ENCODE measurements at places on chromosomes 2 and 18.
A peak's percentile ranks its signal among the peaks of the same experiment; 100 is the strongest.

DNA sequence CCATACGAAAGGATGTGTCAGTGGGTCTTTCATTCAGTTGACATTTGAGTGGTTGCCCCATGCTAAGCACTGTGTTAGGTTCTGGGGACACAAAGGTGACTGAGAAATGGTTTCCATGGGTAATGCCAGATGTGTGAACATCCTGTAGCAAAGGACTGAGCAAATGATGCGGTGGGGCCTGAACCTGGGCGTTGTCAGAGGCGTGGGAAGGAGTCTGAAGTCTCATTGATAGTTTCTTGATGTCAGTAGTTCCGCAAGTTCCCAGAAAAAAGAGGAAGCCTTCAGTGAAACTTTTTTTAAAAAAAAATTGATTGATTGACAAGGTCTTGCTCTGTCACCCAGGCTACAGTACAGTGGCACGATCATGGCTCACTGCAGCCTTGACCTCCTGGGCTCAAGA is 56.9 kb downstream of the LIMS1 start:
- no peak for DNase-seq

DNA sequence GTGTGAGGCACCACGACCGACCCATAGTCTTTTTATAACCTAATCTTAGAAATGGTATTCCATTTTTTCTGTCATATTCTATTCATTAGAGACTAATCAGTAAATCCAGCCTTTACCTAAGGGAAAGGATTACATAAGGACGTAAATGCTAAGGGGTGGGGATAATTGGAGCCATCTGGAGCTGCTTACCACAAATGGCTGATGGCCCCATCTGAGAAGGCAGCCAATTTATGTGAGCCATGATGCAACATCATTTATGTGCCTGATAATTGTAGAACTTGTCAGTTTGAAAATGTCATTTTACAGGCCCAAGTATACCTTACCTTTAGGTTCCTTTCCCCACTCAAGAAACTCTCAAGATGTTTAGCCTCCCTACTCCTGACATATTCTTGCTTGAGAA is 44.0 kb downstream of the ARHGEF33 start:
- DNase-seq = no peak

GRCh38 chr2:146754606-146755005 is 1090.2 kb upstream of the ACVR2A start:
- no peak for DNase-seq

GRCh38 chr2:205545971-205546816 is 136.1 kb upstream of the NRP2 start:
- DNase-seq = no peak

DNA sequence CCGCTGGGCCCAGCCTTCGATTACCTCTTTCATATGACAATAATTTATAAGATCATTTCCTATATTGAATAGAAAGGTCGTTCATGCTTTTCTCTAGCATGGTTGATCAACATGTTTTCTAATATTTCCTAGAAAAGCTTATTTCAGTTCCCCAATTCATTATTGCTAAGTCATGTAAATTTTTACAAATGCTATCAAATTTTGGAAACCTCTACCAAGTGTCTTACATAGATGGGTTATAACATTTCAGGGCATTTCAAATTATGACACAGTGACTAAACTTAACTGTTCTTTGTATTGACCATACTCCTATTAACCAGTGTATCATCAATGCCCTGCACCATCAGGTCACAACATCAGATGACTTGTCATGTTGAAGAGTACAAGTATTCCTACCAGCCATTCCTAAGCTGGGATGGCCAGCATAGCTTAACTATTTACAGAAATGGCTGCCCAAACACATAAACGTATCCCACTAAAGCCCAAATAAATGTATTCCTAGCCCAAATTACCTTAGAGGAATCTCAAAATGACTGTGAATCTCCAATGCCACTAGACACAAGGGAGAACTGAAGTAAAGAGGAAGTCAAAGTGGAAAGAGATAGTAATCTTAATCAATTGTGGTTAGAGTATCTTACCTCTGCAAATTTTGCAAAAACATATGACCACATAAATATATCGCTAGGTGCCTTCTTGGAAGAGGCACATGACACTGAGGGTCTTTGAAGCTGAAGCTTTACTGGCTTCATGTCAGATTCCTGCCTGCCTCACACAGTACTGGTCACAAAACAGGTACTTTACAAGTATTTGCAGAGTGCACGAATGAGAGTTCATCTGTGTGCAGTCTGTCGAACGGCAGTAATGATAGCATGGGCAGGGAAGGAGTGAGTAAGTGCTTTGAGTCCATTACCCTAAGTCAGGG is 87.3 kb upstream of the TLK1 start:
- peak; percentile 32 for DNase-seq

- peak; percentile 21 for DNase-seq
These were observed 51.4 kb downstream of the IL1RL2 start for GRCh38 chr2:102238039-102238756.

DNA sequence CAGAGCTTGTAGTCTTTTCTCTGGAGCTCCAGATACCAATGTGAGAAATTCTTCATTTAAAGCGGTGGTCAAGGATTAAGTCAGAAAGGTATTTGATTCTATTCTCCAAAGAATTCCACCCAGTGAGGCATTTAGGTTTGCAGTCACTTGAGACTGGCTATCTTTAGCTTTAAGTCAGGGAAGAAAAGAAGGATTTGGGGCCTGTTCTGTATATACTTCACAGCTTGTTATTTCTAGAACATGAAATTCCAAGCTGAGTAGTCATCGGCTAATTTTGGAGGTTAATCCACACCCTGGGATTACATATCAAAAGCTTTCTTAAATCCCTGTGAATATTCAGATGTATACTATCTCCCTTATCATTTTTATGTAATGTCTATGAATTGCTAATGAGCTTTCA is 39.4 kb downstream of the MYOM1 start:
- no peak for DNase-seq

DNA sequence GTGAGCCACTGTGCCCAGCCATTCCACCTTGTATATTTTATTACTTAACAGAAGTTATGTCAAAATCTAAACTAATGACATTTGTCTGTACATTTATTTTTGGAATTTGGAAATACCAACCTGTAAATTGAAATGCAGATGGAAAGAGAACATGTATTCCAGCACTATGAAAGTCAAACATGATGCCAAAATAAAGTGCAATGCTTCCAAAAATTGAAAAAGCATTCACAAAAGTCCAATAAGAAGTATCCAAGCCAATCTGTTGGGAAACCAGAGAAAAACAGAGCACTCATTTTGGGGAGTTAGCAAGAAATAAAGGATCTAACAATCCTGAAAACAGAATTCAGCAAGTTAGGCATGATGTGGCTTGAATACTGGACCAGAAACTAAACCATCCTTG is 30.3 kb upstream of the NARS1 start:
- no peak for DNase-seq

- DNase-seq = no peak
These were observed 21.9 kb upstream of the NCOA1 start for GRCh38 chr2:24469148-24469650.

GRCh38 chr18:59056706-59057492 is 82.8 kb upstream of the SEC11C start:
- DNase-seq = peak; percentile 67

DNA sequence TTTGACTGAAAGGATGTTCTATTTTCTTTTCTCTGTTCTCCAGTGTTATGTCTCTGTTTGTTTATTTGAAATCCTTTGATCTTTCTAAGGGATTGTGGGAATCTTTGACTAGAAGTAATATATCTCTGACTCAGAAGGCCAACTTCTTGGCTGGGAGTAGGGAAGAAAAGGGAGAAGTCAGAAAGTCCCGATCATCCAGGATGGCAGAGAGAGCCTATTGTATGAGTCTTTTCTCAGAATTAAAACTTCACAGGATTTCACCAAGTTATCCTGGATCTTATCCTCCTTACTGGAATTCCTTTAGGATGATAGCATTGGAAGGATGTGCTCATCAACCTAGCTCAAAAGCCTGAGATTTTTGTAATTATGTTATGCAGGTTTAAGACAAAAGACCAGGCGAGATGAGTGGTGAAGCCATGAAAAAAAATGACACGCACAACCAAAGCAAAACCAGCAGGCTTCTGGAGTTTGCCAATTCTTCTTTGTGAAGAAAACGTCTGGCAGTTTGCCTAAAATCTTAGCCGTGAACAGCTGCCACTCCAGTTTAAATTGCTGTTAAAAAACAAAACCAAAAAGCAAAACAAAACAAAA is 383.6 kb upstream of the SMIM21 start:
- no peak for DNase-seq

GRCh38 chr2:1664076-1664605 is 80.2 kb downstream of the PXDN start:
- no peak for DNase-seq

DNA sequence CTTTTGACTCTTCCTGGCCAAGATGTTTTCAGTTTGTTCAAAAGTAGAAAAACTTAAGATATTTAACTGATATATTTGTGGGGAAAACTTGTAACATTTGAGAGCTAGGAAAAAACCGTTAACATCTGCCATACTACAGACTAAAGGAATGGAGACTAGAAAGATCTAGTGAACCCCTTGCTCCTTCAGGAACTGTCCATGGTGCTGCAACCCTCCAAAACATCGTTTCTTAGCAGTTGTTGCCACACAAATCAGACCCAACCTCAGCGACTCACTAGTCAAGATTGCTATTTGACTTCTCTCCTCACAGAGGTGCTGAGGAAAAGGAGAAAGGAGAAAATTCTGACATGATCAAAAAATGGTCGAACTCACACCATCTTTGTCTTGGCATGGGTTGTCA is 393.8 kb upstream of the LYPD1 start:
- no peak for DNase-seq

GRCh38 chr18:75441896-75442295 is 14.4 kb upstream of the SMIM21 start:
- no peak for DNase-seq

DNA sequence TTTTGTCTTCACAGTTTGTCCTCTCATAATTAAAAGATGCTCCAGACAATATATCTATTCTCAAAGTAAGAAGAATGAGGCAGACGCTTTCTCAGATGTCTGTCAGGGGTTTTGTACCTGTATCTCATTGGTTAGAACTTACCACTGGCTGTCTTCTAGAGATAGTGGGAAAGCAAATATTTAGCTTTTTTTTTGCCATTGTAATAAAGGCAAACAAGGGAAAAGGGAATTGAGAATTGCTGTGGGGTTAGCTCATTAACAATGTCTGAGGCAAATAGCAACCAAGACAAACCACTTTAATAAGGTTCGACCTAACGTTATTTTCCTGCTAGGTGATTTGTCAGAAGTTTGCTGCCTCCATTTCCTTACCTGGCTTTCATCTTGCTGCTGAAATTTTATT is 30.0 kb downstream of the ZNF638 start:
- DNase-seq = no peak

DNA sequence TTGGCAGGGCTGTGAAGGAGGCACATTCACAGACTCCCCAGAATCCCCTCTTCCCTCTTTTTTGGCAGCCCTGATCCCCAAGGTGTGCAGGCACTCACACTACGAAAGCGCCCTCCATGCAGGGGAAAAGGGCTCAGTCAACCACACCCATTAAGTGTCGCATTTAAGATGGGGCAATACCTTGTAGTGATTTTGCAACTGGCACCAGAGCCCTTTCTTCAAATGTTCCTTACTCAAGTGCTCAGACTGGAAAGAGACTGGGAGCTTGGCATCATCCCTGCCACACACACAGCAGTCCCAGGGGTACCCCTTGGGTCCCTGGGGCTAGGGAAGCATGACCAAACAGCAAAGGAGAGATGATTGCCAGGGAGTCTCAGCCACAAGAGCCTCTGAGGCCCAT is 190.1 kb downstream of the HAUS1 start:
- DNase-seq = no peak

- DNase-seq = no peak
These were observed 957.1 kb upstream of the CHAC2 start for GRCh38 chr2:52810460-52810859.

GRCh38 chr18:38427234-38427633 is 861.6 kb upstream of the CELF4 start:
- DNase-seq = no peak

DNA sequence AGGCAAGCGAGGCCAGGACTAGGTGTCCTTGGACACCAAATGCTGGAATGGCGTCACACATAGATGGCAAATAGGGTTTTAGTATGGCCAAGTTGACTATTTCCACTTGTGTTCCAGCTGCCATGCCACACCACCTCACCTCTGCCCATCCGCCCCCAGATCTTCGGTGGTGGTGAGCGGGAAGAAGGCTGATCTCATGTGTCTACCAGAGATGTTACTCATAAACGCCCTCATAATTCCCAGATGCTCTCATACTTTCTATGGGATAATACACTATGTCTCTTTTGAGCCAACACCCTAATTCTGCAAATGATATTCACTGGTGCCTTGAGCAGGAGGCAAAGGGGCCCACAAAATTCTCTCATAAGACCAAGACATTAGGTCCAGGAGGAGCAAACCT is 281.1 kb upstream of the FN1 start:
- no peak for DNase-seq

DNA sequence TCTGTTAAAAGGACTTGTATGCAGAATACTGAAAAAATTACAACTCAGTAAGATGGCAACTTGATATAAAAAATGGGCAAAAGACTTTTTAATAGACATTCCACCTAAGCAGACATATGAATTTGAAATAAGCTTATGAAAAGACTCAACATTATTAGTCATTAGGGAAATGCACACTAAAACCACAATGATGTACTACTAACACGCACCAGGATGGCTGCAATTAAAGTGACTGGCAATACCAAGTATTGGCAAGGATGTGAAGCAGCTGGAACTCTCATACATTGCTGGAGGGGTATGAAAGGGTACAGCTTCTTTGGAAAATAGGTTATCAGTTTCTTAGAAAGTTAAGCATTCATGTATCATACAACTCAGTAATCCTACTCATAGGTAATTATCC is 3.2 kb upstream of the ENOSF1 start:
- no peak for DNase-seq

DNA sequence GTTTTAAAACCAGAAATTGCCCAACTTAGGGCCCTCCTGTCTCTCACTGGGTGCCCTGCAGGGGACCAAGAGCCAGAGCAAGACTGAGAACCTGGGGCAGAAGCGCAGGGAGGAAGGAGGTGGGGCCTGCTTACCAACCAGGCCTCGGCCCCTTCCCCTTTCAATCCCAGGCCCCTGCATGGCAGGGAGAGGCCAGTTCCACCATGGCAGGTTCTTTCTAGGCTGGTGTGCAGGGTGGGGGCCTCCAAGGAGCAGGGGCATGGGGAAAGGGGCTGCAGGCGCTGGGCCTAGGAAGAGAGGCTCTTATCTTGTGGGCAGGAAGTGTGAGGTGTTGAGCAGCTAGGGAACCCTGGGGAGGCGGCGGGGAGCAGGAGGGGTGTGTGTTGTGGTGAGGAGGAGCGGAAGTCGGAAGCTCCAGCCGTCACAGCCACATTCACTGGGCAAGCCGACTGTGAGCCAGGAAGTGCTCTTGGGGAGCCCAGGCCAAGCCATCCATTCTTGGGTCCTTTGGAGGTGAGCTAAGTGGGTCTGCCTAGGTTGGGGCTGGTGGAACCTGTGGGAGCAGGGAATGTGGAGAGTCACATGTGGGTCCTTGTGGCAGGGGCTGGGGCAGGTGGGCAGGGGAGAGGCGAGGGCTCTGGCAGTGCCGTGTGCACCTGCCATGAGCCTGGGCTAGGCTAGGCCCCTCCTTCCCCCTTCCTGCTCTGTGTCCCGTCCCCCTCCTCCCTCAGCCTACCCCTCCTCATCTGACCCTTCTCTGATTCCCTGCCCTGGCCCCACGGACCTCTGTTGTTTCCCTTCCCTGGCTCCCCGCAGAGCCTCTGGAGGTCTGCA is at the start of gene PSD4:
Gene PSD4 (plus strand): TSS at position 430 of the 834 bp plus-strand sequence. CDS start 8,486 bp downstream, outside the sequence.
- peak; percentile 92 for DNase-seq

GRCh38 chr2:27145682-27146081 is 3.1 kb upstream of the TCF23 start:
- no peak for DNase-seq

Measured in CD4-positive, alpha-beta T cell treated with Interleukin-17A for 4 hours (primary cell).